ENCODE measurements at places on chromosomes 5 and 9.

GRCh38 chr5:154042766-154043165 lies 4.0 kb downstream of the MFAP3 start:
- DNase-seq: no peak

- no peak for DNase-seq
These were observed 46.0 kb downstream of the CRB2 start for GRCh38 chr9:123401879-123402513.

GRCh38 chr9:134174073-134174449 lies 9.7 kb upstream of the RNU6ATAC start:
- no peak for DNase-seq

DNA sequence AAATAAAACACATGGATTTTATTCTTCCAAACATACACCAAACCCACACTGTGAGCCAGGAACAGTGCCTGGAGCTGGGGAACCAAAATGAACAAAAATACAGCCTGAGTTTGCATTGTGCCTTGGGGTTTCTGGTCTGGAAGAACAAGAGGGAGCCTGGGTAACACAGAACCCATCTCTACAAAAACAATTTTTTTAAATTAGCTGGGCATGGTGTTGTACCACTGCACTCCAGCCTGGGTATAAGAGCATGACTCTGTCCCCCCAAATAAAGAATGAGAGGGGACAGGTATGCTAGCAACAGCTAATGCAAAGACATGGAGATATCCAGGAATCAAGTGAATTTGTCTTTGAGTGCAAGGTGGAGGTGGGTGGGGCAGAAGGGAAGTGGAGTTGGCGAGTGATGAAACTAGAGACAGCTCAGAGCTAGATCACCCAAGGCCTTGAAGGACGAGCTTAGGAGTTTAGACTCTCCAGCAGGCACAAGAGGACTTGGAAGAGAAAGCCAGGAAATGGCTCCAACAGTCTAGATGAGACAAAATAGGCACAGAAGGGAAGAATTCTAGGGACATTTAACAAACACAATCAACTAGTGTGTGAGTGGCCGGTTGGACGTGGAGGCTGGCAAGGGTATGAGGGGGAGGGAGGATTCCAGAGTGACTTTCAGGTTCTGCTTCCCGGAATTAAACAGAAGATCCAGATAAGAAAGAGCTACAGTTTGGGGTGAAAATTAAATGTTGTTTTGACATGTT lies 47.4 kb downstream of the FNBP1 start:
- DNase-seq: no peak

- DNase-seq: no peak
These were observed 14.8 kb upstream of the PSMD5 start for GRCh38 chr9:120857481-120857880.

DNA sequence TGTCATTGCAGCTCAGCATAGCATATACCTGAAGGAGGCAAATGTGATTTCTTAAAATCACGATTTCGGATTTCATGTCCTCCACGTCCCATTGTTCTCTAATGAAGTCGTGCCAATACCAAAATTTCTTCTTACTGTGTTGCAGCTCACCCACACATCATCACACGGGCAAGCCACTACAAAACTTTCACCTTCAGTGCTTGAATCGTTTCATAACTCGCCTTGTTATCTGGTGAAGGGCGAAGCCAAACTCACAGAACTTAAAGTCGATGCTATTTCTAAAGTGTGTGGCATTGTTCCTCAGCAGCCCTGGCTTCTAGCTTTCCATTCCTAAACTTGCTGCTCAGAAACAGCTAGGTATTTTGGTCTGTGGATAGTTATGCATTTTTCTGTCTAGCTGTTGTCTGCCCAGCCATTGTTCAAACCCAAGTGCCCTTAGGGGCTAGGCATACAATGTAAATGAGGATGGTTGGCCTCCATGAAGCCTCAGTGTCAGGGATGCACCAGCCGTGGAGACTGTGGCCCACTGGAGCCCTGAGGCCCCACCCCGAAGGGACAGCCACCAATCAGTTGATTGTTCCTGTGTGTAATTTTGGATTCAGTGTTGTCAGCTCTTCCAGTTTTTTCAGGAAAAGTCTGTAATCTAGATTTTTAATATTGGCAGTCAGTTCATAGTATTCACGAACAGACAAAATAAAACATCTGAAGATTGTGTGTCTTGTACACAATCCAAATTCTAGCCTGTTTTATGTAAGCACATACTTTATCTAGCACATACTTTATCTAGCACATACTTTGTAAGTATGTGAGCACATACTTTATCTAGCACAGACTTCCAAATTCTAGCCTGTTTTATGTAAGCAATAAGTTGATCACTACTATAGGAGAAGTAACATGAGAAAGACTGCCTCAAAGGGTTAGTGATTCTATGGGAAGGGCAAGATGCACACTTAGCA lies 112.8 kb downstream of the DAPK1 start:
- DNase-seq: no peak

DNA sequence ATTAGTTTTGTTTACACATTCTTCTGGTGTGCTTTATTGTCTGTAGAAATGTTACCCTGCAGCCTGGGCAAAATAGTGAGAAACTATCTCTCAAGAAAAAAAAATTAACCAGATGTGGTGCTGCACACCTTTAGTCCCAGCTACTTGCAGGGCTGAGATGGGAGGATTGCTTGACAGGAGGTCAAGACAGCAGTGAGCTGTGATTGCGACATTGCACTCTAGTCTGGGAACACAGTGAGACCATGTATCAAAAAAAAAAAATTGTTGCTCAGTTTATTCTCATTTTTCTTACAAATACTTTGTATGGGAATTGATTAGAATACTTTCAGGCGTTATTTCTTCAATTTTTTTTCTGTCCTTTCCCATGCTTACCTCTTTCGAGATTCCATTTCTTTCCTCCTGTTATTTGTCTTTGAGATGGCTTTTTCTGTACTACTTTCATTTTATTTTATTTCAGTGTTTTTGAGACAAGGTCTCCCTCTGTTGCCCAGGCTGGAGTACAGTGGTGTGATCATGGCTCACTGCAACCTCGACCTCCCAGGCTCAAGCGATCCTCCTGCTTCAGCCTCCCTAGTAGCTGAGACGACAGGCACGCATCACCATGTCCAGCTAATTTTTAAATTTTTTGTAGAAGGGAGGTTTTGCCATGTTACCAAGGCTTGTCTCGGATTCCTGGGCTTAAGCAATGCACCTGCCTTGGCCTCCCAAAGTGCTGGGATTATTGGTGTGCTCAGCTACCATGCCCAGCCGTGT lies 24.9 kb downstream of the TENT2 start:
- no peak for DNase-seq

- DNase-seq: no peak
These were observed 171.5 kb downstream of the NXNL2 start for GRCh38 chr9:88706193-88707113.

- DNase-seq: no peak
These were observed 18.1 kb downstream of the MAP1B start for GRCh38 chr5:72125271-72125940.

DNA sequence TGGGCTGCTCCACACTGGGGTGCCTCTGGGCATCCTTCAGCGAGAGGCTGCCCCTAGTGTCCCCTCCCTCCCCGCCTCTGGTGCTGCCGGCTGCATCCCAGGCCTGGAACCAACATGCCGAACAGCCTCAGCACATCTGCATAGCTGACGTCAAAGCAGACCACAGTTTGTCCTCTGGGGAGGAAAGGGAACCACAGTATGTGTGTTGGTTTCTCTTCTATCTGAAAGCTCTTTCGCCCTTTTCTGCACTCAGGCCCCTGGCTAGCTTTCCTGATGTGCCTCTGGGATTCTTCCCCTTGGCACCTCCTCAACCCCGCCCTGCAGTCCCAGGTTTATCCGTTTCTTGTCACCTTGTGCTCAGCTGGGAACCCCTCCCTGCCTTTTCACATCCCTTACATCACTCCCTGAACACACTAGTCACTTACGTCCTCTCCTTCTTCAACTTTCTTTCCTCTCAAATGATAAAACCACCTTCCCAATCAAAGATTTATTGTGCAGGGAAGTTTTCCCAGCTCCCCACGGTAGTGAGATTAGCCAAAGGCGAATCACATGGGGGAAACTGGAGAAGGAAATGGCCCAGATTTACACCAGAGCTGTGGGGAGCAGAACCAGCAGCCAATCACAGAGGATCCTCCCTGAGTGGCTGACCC lies 35.5 kb upstream of the B4GALT1 start:
- no peak for DNase-seq

- no peak for DNase-seq
These were observed 78.8 kb downstream of the USP20 start for GRCh38 chr9:129914051-129914450.

- DNase-seq: no peak
These were observed 123.5 kb upstream of the ACOT12 start for GRCh38 chr5:81517462-81517861.

GRCh38 chr9:75001719-75002421 lies 26.2 kb downstream of the CARNMT1 start:
- DNase-seq: no peak

All from activated CD4-positive, alpha-beta T cell treated with anti-CD3 and anti-CD28 coated beads, Interleukin-2, amount 50 U/mL, for 4 hours (primary cell).